Activated B cell treated with CpG ODN at 0.5 μM for 24 hours (primary cell): ENCODE measurements at places on chromosomes 16 and 17.
A peak's percentile ranks its signal among the peaks of the same experiment; 100 is the strongest.

DNA sequence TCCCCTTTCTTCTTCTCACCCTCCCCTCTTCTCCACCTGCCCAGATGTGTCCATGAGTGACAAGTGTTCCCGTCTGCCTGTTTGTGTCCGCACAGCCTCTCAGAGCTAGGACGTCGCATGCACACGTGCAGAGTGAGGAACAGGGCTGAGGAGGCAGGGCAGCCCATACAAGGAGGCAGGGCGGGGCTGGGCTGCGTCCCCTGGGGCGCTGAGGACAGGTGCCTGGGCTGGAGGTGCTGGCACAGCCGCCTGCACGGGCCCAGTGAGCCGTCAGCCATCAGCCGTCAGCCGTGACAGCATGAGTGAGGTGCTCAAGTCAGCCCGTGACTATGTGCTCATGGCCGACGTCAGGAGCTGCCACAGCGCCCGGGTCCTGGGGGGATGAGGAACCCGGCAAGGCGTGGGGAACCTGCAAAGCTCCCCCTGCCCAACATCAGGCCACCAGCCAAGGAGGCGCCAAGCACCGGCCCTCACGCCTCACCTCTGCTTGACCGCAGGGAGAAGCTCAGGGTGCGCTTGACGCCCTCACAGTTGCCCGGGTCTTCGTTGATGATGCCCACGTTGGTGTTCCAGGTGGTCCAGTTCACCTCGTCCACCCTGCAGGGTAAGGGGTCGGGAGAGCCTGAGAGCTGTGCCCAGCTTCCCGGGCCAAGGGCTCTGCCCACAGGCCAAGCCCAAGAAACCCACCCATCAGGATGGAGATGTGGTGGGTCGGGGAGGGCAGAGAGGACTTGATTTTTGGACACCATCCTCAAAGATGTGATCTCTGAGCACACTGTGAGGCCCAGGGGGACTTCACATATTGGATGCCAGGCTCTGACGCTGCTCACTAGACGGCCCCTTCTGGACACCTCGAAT lies 13.7 kb upstream of the TRPV3 start:
- DNase-seq: no peak

- no peak for DNase-seq
These were observed 12.5 kb downstream of the TOM1L2 start for GRCh38 chr17:17959520-17960361.

- no peak for DNase-seq
These were observed 373.7 kb upstream of the SALL1 start for GRCh38 chr16:51524555-51525373.

DNA sequence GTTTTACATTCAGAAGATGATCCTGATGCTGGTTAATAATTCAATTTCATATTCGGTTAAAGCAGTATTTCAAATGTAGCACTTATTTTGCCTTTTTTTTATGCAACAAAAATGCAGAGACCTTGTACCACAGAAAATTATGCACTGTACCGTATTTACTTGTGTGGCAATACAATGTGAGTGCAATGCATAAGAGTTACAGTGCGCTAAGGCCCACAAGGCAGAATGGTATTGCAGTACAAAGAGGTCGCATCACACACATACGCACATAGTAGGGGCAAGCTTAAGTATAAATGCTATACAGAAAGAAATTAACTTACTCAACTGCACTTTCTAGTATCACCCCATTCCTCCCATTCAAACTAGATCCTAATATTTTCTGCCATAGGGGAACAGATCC lies 103.0 kb downstream of the SYCE1L start:
- no peak for DNase-seq

DNA sequence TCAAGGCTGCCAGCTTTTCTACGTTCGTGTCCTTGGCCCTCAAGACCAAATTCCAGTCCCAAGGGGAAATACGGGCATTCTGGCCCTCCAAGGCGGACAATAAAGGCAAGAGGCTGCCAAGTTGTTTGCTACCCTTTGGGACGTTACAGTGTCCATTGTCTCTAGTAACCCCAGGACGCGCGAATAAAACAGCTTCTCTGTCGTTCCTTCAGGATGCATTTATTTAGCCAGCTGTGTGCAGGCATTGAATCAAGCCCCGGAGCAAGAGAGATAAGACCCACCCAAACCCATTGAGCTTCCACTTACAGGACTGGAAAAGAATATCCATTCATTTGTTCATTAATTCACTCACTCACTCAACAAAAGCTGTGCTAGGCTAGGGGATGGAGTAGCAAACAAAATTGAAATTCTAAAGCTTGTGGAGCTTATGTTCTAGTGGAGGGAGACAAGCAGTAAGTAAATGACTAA lies 656 bp downstream of the MRPL58 start:
- DNase-seq: no peak

GRCh38 chr16:13856398-13856797 lies 63.6 kb upstream of the ERCC4 start:
- DNase-seq: no peak

- no peak for DNase-seq
These were observed 33.9 kb downstream of the COX4I1 start for GRCh38 chr16:85833219-85833920.

- DNase-seq: no peak
These were observed 138.7 kb downstream of the GAS7 start for GRCh38 chr17:10059684-10060211.

DNA sequence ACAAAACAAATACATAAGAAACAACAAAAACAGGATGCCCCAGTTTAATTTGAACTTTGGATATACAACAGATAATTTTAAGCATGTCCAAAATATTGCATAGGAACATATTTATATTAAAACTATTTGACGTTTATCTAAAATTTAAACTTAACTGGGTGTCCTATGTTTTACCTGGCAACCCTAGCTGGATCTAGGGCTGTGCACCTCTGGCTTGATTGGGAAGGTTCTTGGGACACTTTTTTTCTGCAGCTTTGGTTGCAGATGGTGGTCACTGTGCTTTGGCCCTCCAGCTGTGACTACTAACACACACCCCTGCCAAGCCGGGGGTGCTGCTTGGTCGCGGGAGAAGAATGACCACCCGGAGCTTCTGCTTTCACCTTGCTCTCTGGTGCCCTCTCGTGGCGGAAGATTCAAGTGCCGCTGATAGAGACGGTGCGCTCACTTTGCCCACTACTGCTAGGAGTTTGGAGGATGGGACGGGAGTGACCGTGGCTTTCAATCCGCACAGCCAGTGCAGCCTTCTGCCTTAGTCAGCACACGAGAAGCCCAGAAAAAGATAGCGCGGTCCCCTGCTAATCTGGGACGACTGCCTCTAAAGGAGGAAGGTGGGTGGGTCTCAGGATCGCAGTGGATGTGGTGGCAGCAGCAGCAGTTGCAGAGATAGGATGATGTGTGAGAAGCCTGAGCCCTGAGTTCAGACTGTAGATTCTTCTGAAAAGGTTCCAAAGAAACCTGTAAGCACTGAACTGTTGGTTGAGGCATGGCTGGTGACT lies 6.7 kb downstream of the SPACA3 start:
- peak; percentile 59 for DNase-seq

- DNase-seq: no peak
These were observed 11.2 kb upstream of the CPSF4L start for GRCh38 chr17:73272906-73273218.

DNA sequence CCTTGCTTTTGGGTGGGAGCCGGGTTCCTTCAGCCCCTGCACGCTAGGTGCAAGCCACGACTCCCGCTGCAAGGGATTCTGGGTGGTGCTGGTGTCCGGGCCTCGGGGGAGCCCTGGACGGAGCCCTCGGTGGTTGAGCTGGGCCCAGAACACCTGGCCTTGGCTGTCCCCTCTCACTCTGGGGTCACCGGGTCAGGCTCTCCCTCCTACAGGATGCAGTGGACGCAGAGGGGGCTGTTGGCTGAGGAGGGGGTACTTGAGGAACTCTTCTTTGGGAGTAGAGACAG lies 27.9 kb upstream of the SLC38A10 start:
- DNase-seq: no peak

DNA sequence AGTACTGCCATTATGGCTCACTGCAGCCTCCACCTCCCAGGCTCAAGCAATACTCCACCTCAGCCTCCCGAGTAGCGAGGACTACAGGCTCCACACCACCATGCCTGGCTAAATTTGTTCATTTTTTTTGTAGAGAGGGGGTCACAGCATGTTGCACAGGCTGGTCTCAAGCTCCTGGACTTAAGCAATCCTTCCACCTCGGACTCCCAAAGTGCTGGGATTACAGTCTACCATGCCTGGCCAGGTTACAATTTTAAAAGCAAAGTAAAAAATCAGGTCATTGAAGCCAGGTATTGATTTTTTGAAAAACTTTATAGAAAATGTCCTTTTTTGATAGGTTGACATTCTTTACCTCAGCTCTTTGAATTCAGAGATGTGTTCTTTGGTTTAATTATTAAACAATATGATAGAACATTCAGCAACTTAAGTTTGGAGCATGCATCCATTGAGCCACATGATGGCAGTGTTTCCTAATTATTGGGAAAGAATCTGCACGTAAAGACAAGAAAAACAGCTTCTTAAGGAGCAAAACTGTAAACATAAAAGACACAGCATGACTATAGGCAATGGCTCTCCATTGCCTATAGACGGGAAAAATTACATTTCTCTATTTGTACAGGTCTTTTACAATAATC lies 1.7 kb upstream of the SLC16A11 start:
- no peak for DNase-seq

GRCh38 chr16:49773534-49774475 lies 82.1 kb downstream of the ZNF423 start:
- no peak for DNase-seq

DNA sequence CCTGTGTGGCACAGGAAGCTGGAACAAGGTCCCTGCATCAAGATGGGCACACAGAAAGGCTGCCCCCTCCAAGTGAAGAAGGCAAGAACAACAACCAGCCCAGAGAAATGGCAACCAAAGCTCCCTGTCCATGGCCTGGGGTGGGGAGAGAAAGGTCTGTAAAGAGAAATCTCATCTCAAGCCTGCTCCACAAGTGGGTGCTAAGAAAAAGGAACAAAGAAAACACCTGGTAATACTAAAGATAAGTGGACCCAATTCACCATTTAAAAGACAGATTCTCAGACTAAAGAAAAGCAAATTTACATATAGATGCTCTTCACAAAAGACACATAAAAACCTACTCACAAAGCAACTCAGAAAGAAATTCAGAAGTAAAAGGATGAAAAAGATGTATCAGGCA lies 107.4 kb downstream of the PARN start:
- DNase-seq: no peak

- no peak for DNase-seq
These were observed 46.8 kb downstream of the IL21R start for GRCh38 chr16:27448532-27449433.

GRCh38 chr17:81371910-81372760 lies 23.1 kb upstream of the BAHCC1 start:
- no peak for DNase-seq

GRCh38 chr17:35578197-35578928 lies at the start of gene PEX12:
PEX12 (minus strand) TSS chr17:35578571; CDS start chr17:35578021, 550 bp downstream.
- peak; percentile 71 for DNase-seq

DNA sequence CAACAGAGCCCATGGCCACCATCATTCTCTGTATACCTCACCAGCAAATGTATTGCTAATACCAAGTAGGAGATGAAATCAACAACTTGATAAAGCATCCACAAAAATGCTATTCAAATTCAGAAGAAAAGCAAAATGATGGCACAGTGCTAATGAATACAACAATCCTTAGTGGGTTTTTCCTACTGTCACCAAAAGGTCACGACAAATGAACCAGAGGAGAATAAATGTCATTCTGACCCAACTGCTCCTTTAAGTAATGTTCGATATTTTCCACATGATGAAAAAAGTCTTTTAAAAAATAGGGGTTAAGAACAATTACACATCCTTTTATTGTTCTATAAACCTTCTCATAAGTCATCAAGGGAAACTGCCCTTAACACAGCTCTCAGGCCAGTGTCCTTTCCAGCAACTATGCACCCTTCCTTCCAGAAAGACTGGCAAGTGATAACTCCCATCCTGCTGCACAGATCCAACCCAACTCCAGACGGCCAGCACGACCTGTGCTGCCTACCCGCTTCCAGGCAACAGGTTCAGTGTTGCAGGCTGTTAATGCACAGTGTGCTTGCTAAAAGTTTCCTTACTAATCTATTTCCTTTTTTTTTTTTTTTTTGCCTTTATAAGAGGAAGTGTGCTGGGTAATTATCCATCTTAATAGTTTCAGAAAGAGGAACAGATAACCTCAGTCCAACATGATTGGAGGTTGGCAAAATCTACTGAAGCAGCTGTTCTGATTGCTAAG lies 15.4 kb downstream of the FBXO31 start:
- no peak for DNase-seq

DNA sequence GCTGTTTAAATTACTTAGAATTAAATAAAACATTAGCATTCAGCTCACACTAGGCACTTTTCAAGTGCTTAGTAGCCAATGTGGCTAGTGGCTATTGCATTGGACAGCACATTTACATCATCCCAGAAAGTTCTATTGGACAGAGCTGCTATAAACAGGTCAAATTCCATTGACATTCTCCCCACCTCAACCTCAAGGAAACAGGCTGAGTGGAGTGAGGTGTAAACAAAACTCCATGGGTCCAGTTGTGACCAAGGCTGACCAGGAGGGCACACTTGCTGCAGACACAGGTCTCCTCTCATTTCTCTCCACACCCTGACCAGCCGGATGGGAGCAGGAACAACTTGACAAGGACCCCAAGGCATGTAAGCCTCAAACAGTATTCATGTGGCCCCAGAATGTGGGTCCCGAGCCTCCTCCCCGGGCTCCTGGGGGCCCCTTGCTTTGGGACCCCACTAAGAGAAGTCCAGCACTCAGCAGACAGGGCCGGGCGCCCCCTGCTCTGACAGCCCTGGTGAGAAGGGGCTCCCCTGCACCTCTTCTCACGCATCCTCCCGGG lies 488 bp downstream of the C17orf113 start:
- no peak for DNase-seq
